ENCODE measurements at places on chromosomes 6 and 20.

DNA sequence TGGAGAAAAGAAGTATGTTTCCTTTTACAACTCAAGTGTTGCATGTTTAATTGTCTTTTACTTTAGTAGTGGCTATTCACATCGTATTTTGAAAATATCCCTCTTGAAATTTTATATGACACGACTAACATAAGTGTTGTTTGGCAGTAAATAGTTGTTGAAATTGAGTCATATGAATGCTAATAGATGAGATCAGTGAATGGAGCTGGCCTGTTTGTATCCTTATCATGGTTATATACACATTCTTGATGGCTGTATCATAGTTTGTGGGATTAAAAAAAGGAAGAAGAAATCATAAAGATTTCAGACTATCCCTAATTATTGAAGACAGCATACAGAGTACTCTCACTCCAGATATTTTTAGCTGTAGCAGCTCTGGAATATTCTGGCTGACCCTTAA lies 8.2 kb upstream of the RAE1 start:
- DNase-seq: no peak

- DNase-seq: no peak
These were observed 33.5 kb downstream of the SYNJ2 start for GRCh38 chr6:158015188-158015506.

DNA sequence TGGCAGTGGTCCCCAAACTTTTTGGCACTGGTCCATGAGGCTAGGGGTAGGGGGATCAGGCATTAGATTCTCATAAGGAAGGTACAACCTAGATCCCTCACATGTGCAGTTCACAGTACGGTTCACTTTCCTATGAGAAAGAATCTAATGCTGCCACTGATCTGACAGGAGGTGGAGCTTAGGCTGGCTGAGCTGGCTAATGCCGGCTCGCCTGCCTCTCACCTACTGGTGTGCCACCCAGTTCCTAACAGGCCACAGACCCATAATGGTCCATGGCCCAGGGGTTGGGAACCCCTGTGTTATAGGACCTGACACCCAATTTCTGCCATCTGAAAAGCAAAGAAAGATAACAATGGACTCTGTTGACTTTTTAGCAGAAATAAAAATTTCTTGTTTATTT lies 199.6 kb downstream of the GMPR start:
- peak; percentile 35 for DNase-seq

GRCh38 chr6:20669571-20670314 lies 135.5 kb downstream of the CDKAL1 start:
- DNase-seq: no peak

DNA sequence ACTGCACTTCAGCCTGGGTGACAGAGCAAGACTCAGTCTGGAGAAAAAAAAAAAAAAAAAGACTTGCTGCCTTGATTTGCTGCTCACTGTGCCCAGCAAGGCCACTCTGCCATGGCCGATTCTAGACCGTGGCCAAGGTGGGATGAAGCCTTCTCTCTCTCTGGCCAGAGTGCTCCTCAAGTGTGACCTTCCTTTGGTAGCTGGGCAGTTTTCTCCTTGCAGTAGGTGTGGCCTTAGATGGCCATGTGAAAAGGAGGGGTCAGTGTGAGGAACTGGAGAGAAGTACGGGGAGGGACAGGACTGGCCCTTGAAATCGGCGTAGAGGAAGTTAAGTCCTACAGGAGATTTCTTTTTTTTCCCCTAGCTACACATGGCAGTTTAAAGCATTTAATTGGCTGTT lies 272.0 kb downstream of the ARID1B start:
- no peak for DNase-seq

DNA sequence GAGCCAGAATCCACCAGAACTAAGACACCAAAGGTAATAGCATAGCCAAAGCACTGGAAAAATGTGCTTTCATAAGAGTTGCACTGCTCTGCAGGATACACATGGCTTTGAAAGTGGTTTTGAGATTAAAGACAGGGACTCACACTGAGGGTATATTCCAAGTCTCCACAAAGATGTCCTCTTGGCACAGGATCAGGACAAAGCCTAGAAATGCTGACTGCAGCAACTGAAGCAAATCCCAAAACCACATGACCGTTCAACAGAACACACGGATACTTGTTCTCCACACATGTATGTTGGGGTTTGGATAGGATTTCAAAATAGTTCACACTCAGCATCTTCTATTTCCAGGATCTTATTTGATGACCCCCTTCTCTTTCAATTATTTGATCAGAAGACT lies 364.3 kb upstream of the HSF2 start:
- DNase-seq: no peak

DNA sequence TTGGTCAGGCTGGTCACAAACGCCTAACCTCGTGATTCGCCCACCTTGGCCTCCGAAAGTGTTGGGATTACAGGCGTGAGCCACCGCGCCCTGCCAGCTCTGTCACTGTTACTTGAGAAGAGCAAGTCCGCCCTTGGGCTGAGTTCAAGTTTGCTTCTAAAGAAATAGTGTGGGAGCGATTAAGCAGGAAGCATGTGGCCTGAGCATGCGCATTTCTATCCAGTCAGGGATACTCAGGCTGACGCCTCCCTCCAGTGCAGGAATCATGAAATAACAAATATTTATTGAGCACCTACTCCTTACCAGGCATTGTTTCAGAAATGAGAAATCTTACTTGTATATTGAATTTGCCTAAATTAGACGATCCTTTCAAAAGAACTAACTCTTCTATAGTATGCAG lies 166.2 kb downstream of the EDN1 start:
- DNase-seq: no peak

DNA sequence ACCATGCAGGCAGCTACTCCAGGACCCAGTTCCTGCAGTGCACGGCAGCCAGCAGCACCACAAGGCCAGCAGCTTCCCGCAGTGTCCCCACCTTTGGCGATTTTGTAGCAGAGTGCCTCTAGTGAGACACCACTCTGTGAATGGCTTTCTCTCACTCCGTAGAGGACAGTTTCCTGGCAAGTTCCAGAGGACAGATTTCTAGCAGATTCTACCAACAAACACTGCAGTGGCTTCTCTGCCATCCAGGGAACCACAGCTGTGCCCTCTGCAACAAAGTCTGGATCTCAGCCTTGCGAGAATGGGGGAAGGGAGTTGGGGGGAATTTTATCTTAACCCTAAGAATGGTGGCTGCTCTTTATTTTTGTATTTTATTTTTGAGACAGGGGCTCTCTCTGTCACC lies 28.7 kb downstream of the SNHG17 start:
- no peak for DNase-seq

- no peak for DNase-seq
These were observed 912.2 kb upstream of the ADGRB3 start for GRCh38 chr6:67722861-67723261.

- DNase-seq: no peak
These were observed 103.0 kb downstream of the BCKDHB start for GRCh38 chr6:80209430-80209829.

- no peak for DNase-seq
These were observed 628 bp downstream of the RBM24 start for GRCh38 chr6:17281497-17282481.

DNA sequence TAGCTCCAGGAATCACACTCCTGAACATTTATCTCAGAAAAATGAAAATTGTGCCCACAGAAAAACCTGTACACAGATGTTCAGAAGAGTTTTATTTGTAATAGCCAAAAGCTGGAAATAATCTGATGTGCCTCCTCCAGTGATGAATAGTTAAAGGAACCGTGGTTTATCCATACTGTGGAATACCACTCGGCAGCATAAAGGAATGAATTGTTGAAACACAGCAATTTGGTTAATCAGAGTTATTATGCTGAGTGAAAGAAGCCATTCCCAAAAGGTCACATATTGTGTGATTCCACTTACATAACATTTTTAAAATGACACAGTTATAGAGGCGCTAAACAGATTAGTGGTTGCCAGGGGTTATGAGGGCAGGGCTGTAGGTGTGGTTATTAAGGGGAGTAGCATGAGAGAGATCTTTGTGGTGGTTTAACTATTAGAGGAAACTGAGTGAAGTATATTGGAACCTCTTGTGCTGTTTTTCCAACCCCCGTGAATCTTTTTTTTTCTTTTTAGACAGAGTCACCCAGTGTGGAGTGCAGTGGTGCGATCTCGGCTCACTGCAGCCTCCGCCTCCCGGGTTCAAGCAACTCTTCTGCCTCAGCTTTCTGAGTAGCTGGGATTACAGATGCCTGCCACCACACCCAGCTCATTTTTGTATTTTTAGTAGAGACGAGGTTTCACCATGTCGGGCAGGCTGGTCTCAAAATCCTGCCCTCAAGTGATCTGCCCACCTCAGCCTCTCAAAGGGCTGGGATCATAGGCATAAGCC lies 26.2 kb downstream of the PSMF1 start:
- no peak for DNase-seq

DNA sequence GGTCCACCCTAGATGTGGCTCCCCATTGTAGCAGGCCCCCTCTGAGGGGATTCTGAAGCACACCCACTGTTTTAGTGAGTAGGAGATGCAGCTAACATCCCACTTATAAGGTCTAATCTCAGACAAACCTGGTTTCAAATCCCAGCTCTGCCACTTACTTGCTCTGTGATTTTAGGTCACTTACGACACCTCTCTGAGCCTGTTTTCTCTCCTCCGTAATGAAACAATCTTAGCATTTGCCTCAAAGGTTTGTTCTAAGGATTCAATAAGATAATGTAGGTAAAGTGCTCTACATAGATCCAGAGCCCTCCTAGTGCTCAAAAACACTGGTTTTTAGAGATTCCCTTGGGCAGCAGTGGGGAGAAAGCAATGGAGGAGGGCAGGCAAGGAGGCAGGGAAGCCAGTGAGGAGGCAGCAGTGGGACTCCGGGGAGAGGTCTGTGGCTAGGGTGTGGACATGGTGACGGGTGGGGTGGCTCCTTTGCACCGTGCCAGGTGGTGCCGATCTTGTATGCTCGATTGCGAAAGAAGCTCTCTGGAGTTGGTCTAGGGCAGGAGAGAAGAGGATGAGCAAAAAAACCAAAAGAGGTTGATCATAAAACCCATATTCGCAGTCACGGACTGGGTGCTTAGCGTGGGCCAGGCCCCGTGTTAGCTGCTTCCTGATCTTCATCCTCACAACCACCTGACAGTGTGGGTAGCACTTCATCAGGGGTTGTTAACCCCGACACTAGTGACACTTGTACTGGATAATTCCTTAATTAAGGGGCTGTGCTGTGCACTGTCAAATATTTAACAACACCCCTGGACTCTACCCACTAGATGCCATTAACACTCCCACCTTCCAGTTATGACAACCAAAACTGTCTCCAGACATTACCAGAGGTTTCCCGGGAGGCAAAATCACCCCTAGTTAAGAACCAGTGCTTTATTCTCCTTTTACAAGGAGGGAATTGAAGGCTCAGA lies 16.8 kb upstream of the PTGIS start:
- no peak for DNase-seq

GRCh38 chr6:110769923-110770322 lies 45.3 kb downstream of the CDK19 start:
- no peak for DNase-seq

DNA sequence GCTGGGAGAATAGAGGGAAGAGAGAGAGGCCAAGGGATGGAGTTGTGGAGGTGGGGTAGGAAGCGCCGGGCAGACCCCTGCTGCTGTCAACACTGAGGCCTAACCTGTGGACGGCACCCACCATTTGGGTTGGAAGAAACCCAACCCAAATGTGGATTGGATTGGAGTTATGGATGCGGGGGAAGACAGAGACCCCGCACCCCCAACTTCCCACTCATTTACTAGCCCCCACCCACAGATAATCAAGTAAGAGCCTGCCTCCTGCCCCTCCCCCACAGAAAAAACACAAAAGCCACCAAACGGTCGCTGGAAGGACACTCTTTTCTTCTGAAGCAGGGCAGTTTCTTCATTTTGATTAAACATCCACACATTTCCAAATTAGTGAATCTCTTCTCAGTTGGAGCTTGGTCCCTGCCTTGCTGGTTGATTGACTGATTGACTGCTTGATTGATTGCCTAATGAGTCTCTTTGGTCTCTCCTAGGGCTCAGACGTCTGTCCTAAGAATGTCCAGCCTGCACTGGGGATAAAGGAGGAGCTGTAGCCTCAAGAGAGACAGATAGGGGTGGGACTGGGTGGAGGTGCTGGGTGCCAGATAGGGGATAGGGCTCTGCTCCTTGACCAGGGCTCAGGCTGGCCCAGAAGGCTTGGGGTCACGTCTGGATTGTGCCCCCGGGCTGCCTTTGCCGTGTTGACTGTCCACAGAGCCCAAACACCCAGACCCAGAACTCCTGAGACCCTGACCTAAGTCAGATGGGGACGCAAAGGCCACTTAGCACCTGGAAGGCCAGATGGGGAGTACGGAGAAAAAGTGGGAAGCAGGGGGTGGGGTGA lies 74.9 kb upstream of the FOXP4 start:
- DNase-seq: no peak

DNA sequence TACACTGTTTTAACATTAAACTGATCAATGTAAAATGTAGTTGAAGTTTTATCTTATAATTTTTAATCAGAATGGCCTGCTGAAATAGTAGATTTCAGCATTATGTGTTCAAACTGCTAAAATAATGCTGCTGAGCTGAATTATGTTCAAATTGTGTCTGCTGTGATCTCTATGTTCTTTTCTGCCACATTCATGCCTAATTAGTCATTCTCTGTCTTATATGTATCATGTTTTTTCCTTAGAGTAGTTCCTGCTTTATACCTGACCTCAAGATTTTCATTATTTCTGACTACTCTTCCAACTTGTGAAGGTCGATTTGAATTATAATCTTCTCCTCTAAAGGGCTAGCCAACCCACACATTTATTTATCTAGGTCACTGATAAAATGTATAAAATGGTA lies 476.7 kb upstream of the EPHA7 start:
- DNase-seq: no peak

DNA sequence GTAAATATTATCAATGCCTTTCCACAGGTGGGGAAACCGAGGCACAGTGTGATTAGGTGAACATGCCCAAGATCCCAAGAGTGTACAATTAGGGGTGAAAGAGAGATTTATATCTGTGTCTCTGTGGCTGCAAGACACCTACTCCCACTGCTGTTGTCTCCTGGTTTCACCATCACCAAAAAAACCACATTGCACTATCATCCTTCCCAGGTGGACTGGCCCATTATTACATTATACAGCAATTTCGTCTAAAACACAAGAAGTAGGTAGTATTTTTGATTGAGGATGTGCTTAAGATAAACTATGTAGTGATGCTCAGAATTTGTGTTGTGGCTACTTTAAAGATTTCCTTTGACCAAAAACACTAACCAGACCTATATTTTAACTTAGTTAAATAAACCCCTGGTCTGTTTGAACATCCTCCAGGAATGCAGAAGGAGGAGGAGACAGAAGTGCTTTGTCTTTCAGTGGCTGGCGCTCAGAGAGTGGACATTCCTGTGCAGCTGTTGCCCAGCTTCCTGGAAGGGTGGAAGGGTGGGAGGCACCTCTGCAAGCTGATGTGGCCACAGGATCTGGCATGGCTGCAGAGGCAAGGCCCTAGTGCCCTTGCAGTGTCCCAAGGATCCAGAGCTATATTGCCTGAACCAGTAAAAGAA lies 23.8 kb downstream of the DCBLD1 start:
- DNase-seq: no peak

All from activated CD4-positive, alpha-beta T cell treated with anti-CD3 and anti-CD28 coated beads, Interleukin-2, amount 50 U/mL, for 1 hour (primary cell).